Activated T-cell treated with anti-CD3 and anti-CD28 coated beads for 24 hours (primary cell): ENCODE measurements at places on chromosomes 12 and 14.

DNA sequence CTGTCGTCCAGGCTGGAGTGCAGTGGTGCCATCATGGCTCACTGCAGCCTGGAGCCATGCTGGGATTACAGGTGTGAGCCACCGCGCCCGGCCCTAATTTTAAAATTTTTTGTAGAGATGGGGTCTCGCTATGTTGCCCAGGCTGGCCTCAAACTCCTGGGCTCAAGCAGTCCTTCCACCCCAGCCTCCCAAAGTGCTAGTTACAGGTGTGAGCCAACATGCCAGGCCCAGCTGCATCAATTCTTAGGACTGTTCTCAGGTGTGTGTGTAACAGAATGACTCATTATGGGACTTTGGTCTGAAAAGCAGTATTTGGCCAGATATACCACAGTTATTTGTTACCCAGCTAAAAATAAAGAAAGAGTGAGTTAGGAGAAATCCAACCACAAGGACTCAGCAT lies 17.4 kb downstream of the LETMD1 start:
- no peak for DNase-seq

DNA sequence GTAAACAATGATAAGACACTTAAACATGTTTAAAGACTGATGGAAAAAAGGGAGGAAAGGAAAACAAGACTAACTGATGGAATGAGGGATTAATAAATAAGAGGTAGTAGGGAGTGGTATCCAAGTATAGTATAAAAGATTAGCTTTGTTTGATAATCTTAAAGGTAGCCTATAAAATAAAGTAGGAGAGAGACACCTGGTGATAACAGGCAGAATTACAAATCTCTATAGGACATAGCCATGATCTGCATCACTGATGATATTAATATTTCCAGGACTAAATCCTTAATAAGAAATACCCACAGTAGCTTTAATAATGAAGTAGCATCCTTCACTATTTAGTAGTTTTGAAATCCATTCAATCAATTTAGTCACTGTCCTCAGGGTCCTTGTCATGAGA lies 30.4 kb downstream of the DLGAP5 start:
- DNase-seq: no peak

- peak; percentile 21 for DNase-seq
Measured at GRCh38 chr12:109393437-109394345, 46.0 kb downstream of the MYO1H start.

DNA sequence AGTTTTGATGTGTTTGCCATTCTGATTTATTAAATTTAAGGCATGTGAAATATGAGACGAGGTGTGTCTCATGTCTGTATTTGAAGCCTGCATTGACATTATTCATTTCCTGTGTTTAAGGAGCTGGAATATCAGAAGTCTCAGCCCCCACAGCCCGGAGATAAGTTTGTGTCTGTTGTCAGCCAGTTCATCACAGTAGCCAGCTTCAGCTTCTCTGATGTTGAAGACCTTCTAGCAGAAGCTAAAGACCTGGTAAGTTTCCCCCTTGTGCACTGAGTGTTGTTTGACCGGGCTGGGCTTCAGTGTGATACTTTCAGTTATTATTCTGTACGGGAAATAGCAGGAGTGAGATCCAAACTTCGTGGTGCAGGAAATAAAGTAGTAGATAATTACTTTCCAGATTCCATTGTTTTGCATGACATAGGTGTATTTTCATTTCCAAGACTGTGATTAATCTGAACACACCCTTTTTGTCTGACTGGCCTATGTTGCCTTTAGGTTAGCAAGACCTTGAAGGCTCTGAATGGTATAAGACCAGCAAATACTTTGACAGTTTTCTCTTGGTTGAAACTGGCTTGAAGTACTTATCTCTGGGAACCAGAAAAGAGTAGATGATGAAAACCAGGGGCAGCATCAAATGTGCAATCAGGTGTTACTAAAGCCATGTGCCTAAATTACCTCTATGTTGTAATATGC lies 101.5 kb downstream of the GPR135 start:
- DNase-seq: no peak

GRCh38 chr12:59699421-59700152 lies 103.8 kb downstream of the SLC16A7 start:
- no peak for DNase-seq

- DNase-seq: no peak
Measured at GRCh38 chr12:42396473-42397259, 70.7 kb downstream of the PPHLN1 start.

GRCh38 chr14:70268760-70269159 lies 80.0 kb upstream of the SLC8A3 start:
- no peak for DNase-seq

DNA sequence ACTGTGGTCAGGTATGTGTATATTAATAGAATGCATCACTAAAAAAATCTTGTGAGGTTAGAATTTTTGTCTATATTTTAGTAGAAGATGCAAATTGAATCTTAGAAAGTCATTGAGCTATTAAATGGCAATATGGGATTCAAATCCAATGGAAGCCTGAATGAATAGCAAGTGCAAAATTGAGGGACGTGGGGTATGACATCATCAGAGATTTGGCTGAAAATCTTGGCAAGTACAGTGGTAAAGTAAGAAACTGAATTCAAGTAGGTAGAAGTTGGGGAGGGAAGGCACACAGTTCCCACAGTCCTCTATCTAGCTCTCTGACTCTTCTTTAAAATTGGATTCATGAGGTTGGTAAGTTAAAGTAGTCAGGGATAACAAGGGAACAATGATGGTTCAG lies 97.4 kb upstream of the SSTR1 start:
- no peak for DNase-seq

DNA sequence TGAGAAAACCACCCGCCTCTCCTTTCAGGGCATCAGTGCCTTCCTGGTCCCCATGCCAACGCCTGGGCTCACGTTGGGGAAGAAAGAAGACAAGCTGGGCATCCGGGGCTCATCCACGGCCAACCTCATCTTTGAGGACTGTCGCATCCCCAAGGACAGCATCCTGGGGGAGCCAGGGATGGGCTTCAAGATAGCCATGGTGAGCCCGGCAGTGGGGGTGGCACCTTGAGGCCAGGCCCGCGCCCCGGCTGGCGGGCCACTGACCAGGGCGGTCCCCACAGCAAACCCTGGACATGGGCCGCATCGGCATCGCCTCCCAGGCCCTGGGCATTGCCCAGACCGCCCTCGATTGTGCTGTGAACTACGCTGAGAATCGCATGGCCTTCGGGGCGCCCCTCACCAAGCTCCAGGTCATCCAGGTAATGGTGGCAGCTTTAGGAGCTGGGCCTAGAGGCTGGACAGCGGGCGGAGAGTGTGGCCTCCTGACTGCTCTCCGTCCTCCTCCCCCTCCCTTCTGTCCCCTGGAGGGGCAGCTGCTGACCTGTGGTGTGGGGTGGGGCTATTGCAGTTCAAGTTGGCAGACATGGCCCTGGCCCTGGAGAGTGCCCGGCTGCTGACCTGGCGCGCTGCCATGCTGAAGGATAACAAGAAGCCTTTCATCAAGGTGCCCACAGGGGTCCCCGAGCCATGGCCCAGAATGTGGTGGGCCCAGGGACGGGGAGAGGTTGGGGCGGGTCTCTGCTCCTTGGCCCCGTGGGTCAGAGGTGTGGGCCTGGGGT lies 12.8 kb downstream of the ACADS start:
- no peak for DNase-seq

DNA sequence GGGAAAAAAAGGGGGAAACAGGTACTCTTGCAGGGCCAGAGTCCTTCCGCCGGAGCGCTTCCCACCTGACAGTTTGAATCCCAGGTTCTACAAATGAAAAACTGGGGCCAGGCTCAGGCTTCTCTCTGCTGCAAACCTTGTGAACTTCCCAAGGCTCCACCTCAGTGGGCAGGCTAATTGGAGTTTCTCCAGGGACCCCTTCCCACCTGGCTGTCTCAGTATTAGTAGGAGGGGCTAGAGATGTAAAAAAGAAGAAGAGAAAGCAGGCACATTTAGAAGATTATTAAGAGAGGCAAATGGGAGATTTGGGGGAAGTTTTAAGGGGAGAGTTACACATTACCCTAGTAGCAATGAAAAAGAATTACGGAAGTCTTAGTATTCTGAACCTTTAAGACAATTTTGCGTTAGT lies 20.0 kb upstream of the CLEC2D start:
- DNase-seq: peak; percentile 44

DNA sequence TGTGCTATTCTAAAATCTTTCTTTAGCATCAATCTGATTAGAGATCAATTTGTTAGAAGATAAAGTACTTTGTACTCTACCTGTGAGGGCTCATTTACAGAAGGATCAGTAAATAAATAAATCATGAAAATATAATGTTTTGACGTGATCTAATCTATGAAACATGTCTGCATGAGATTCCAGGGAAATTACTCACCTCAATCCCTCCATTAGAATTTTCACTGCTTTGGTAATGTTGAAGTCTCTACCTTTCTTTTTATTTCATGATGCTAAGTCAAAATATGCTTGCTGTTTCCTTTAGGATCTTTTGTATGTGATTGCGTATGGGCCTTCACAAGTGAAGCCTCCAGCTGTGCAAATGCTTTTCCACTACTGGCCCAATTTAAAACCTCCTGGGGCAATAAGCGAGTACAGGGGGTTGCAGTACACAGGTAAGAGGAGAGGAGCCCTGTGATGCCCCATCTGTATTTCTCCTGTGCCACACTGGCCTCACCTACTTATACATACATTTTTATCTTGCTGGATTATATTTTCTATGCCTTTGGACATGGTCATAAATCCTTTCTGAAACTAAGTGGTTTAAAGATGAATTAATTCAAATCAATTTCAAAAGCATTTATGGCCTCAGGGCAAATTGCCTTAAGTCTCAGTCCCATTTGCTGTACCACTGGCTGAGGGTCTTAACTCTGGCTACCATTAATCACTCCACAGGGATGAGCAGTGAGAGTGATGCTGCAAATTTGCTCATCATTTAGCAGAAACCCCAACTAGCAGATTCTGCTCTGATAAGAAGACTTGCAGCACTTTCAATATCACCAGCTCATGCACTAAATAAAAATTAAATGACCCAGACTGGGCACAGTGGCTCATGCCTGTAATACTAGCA lies 66.4 kb downstream of the UNC79 start:
- no peak for DNase-seq

DNA sequence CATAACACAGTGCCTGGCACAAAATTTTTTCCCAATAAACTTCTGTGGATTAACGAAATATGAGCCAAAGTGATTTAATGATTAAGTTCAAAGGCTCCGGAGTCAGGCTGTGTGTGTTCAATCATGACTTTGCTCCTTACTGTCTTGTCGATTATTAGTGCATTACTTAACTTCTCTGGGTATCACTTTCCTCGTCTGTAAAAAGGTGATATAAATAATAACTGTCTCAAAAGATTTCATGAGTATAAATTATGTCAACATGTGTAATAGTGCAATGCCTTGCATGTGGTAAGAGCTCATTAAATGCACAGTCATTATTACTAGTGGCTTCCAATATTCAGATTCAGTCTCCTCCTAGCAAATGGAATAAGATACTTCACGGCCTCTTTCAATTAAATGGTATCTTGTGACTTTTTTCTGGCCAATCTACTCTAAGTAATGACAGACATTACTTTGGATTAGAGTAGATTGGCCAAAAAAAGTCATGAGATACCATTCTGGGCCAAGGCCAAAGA lies 6.8 kb upstream of the IFNG start:
- no peak for DNase-seq

GRCh38 chr12:46158501-46158900 lies 110.3 kb downstream of the SLC38A1 start:
- DNase-seq: no peak

GRCh38 chr14:28831126-28831525 lies 64.5 kb downstream of the FOXG1 start:
- no peak for DNase-seq

DNA sequence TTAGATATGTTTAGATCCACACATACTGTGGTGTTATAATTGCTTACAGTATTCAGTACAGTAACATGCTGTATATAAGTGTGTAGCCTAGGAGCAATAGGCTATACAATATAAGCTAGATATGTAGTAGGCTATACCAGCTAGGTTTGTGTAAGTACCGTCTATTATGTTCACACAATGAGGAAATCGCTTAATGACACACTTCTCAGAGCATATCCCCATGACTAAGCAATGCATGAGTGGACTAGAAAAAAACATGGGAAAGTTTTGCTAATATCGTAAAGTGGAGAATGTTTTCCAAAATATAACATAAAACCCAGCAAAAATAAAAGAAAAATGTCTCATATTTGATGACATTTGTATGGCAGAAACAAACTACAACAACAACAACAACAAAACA lies 27.3 kb downstream of the AKAP3 start:
- no peak for DNase-seq

DNA sequence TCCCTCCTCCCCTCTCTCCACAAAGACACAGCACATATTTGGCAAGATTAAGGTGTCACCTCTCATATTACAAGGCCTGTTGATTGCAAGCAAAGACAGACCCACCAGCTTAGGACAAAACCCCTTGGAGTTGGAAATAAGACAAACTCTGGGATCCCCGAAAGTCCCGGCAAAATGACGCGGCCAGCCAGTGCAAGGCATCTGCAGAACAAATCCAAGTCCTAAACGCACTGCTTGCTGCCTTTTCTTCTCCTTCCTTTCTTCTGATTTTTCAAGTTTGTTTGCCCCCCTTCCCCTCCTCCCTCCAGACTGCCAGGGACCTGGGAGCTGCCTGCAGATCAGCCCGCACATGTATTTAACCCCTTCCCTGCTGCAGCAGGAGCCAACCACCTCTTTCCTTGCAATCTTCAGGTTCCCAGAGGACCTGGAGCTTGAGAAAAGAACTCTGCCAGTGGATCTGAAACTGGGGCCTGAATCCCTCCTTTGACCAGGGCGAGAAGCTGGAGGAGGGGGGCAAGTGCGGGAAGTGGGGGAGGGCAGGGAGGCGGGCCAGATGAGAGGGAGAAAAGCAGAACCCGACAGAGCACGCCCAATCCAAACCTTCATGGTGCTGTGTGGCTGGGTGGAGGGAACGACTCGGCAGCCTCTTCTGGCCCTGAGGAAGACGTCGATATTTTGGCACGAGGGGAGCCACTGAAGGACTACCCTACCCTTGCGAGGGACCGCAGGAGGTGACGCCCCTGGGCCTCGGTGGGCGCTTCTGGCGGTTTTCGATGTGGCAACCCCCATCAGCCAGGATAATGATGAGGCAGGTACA lies 2.0 kb upstream of the NTF3 start:
- DNase-seq: no peak

- DNase-seq: no peak
Measured at GRCh38 chr12:123936956-123937706, 35.5 kb downstream of the CCDC92 start.

DNA sequence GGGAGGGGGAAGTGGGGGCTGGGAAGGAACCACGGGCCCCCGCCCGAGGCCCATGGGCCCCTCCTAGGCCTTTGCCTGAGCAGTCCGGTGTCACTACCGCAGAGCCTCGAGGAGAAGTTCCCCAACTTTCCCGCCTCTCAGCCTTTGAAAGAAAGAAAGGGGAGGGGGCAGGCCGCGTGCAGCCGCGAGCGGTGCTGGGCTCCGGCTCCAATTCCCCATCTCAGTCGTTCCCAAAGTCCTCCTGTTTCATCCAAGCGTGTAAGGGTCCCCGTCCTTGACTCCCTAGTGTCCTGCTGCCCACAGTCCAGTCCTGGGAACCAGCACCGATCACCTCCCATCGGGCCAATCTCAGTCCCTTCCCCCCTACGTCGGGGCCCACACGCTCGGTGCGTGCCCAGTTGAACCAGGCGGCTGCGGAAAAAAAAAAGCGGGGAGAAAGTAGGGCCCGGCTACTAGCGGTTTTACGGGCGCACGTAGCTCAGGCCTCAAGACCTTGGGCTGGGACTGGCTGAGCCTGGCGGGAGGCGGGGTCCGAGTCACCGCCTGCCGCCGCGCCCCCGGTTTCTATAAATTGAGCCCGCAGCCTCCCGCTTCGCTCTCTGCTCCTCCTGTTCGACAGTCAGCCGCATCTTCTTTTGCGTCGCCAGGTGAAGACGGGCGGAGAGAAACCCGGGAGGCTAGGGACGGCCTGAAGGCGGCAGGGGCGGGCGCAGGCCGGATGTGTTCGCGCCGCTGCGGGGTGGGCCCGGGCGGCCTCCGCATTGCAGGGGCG lies at the start of gene GAPDH:
Gene GAPDH, plus strand, starts transcription at position 595 of the 772 bp plus-strand sequence. CDS start 316 bp downstream, outside the sequence.
- peak; percentile 85 for DNase-seq

- no peak for DNase-seq
Measured at GRCh38 chr12:94026596-94026995, 121.8 kb upstream of the PLXNC1 start.
